ENCODE measurements at places on chromosomes 3 and 15.

DNA sequence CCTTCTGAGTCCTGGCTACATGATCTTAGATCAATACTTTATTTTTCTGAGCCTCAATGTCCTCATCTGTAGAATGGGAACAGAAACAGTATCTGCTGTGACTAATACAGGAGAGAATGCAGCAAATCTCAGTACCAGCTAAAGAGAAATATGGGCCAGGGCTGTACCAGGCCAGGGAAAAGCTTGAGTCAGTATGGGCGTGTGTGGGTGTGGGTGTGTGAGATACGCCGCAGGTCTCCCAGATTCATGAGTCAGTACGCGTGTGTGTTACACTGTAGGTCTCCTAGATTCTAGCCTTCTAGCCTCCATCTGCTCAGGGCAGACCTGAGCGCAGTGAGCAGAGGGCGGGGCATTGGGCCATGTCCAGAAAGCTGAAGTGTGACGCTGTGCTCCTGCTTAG, 15.2 kb downstream of the GNAI2 start:
- no peak for DNase-seq

DNA sequence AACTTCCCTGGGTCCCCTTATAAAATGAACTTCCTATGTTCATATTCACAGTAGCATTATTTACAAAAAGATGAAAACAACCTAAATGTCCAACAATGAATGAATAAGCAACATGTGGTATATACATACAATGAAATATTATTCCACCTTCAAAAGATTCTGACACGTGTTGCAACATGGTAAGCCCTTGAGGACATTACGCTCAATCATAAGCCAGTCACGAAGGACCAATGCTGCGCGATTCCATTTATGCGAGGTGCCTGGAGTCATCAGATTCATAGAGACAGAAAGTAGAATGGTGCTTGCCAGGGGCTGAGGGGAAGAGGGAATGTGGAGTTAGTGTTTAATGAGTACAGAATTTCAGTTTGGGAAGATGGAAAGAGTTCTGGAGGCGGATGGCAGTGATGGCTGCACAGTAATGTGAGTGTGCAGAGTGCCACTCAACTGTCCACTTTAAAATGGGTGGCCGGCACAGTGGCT, 88.8 kb upstream of the ALDH1A3 start:
- no peak for DNase-seq

GRCh38 chr15:77803487-77803886, 170.8 kb upstream of the LINGO1 start:
- DNase-seq = no peak

DNA sequence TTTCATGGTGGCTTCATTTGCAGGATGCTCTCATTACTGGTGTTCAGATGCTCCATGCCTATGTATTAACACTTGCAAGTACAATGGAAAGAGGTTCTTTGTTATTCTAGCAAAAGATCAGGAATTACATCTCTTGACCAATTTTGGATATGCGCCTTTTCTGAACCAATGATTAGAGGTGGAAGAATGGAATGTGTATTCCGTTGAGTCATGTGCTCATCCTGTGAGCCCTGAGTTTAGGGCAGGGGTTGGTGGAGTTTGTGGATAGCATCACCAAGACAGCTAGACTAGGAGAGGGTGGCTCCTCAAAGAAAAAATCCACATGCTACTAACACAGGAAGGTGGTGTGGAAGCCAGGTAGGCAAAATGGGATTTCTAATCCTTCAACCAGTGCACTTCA, 80.7 kb upstream of the SLC25A26 start:
- no peak for DNase-seq

DNA sequence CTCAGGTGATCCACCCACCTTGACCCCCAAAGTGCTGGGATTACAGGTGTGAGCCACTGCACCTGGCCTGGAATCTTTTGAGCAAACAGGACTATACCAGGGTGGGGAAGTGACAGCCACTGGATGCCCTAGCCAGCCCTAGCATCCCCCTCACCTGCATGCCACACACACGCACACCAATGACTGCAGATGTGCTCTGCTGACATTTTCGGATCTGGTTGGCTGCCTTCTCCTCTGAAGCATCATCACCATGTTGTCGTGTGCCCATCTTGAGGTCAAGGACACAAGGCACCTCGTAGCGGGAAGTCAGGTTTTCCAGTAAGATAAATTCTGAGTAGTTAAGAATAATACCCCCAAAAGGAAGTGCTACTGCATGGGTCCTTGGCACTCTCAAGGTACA, 3.7 kb upstream of the NCKIPSD start:
- DNase-seq = no peak

Measured in stimulated activated CD8-positive, alpha-beta memory T cell treated with anti-CD3 and anti-CD28 coated beads, Interleukin-4, amount 100 ng/mL, for 1 hour (primary cell).